ENCODE measurements at places on chromosomes 4 and X.

- no peak for DNase-seq
These were observed 195.4 kb downstream of the AFAP1 start for GRCh38 chr4:7744142-7744804.

GRCh38 chr4:11287055-11287454, 141.6 kb downstream of the HS3ST1 start:
- DNase-seq, result no peak

DNA sequence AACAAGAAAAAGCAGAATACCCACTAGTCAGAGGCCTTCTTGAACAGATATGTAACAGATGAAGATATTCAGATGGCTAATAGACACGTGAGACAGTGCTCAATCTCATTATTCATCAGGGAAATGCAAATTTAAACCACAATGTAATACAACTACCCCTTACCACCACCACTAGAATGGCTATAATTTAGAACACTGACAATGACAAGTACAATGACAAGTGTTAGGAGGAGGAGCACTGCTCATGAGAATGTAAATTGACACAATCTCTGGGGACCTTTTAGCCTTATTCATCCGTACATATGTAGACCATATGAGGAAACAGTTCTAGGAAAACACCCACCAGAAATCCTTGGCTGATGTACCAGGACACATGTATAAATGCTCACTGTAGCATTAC, 13.1 kb downstream of the ZNF81 start:
- no peak for DNase-seq

DNA sequence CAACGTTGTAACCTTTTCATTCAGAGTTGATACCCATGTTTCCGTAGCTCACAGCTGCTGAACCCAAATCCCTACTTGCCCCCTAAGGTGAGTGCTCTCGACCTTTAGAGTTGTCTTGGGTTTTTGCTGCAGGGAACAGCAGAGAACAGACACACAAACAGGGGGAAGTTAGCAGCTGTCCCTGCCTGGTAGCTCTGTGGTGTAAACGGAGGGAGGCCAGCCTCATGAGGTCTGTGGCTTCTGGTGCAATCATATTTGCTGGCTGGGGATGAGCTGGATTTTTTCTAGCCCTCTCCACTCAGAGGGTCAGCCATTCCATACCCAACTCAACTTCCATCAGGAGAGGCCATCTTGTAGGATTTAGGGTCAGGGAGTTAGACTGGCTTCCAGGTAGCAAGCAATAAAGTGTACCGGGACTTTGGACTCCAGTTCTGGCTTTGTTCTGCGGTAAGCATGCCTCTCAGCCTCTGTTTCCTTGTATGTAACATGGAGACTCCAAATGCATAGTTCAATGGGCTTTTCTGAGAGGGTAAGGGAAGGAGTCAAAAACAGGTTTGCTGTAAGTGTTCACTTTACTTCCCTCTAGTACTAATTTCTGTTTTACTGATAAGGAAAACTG, 218.9 kb downstream of the MID1IP1 start:
- DNase-seq, result no peak

DNA sequence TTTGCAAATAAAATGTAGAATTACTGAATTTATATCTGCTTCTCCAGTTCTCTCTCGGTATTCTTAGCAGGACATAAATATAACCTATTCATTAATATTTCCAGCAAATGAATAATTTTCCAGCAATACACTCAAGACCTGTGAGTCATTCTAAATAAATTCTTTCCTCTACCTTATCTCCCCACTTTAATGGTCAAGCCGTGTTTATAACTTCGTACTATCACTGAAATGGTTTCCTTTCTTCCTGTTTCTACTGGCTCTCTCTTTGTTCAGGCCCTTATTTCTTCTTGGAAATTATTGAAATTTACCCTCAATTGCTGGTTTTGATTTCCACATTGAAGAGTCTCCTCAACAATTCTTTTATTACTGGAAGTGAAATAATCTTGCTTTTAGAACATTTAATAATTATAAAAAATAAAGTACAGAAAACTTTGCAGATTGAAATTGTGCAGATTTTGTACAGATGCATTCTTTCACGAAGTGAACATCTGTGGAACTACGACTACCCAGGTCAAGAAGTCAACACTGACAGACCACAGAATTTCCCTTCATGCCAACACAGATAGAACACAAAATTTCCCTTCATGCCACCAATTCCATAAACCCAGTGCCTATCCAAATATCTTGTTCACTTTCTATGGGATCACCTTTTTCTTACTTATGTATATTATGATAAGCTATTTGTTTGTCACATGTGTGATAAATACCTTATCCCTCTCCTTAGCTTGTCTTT, 205.7 kb downstream of the FAT4 start:
- peak; percentile 4 for DNase-seq

- no peak for DNase-seq
These were observed 407.9 kb upstream of the AADAT start for GRCh38 chr4:170497689-170498088.

- peak; percentile 10 for DNase-seq
These were observed 58.2 kb downstream of the WDR17 start for GRCh38 chr4:176123710-176124407.

DNA sequence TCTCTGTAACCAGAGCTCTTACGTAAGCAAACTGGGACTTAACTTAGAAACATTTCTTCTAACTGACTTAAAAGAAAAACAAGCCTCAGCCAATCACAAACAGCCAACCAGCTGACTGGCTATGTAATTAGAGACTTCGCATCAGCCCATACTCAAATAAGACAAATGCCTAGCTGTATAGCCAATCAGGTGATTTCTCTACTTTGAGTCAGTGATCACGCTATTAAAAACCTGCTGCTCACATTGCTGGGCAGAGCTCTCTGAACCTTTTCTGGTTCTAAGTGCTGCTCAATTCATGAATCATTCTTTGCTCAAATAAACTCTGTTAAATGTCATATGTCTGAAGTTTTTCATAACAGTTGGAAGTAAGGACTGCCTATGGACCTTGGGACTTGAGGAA, 9.9 kb upstream of the SMIM10L2A start:
- peak; percentile 66 for DNase-seq

DNA sequence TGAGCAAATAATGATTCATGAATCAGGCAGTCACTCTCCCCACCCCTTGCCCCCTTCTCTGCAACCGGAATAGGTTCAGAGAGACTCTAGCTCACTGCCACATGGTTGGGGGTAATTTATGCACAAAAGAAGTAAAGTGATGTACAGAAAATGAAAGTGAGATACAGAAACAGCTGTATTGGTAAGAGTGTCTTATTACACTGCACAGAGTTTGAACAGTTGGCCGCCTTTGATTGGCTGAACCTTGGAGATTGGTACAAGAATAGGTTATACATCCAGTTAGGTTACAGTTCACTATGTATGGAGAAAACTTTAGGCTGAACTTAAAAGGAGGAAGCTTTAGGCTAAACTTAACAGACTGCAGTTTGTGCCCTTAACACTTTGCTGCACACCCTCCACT, 34.6 kb upstream of the DIAPH2 start:
- DNase-seq, result no peak

GRCh38 chrX:109485470-109486340, 3.8 kb upstream of the GUCY2F start:
- DNase-seq, result peak; percentile 74

- no peak for DNase-seq
These were observed 800.2 kb upstream of the FTHL17 start for GRCh38 chrX:31872007-31872406.

GRCh38 chr4:150862829-150863228, 152.3 kb downstream of the LRBA start:
- DNase-seq, result no peak

- DNase-seq, result no peak
These were observed 48.3 kb downstream of the CD99L2 start for GRCh38 chrX:150849996-150850720.

DNA sequence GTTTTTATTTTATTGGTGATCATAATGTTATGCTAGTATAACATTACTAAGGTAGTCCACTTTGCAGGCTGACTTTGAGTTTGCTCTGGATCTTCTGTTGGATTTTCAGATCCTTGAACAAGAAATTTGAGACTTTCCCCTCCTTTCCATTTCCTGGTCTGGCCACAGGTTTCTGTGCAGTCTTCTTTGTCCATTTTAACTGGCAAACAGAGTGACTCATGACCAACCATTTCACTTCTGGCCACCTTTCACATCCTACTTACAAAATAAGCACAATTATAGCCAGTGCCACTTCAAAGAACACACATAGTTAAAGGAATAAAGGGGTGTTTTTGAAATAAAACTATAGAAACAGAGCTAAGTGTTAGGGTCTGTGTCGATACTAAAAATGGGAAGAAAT, 8.4 kb downstream of the ANK2 start:
- peak; percentile 88 for DNase-seq

- DNase-seq, result peak; percentile 70
These were observed 355.2 kb downstream of the DCAF12L2 start for GRCh38 chrX:125810856-125811255.

- no peak for DNase-seq
These were observed 95.6 kb downstream of the STOX2 start for GRCh38 chr4:184000457-184001396.

DNA sequence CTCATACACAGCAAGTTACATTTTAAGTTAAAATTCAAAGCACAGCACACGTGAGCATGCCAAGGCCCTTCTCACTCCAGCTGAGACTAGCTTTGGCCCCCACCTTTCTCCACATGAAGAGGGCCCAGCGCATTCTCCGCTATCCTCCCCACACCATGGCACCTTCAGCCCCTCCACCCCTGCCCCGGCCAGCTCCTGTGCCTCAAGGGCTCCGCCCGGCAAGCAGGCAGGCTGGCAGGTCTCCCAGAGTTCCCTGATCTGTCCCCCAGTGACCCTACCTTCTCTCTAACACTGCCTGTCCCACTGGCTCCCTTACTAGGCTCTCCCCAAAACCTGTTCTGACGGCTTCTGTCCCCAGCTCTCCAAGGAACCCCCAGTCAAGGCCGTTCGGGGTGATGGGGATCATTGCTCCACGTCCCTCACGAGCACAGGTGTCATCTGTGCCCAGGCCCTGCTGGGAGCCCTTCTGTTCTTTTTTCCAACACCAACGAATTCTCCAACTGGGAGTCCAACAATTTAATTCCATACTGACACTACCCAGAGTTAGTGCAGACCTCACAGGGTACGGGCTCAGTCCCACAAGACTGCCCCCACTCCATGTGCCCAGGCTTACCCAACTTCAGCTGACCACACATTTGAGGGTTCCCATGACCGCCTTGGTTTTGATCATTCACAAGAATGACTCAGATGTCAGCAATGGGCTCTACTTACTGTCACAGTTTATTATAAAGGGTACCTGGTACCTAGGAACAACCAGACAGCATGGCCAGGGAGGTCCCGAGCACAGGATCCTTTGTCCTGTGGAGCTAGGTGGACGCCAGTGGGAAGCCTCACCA, 4.2 kb downstream of the LETM1 start:
- peak; percentile 33 for DNase-seq

GRCh38 chr4:107900508-107900907, 30.8 kb upstream of the CYP2U1 start:
- DNase-seq, result no peak

DNA sequence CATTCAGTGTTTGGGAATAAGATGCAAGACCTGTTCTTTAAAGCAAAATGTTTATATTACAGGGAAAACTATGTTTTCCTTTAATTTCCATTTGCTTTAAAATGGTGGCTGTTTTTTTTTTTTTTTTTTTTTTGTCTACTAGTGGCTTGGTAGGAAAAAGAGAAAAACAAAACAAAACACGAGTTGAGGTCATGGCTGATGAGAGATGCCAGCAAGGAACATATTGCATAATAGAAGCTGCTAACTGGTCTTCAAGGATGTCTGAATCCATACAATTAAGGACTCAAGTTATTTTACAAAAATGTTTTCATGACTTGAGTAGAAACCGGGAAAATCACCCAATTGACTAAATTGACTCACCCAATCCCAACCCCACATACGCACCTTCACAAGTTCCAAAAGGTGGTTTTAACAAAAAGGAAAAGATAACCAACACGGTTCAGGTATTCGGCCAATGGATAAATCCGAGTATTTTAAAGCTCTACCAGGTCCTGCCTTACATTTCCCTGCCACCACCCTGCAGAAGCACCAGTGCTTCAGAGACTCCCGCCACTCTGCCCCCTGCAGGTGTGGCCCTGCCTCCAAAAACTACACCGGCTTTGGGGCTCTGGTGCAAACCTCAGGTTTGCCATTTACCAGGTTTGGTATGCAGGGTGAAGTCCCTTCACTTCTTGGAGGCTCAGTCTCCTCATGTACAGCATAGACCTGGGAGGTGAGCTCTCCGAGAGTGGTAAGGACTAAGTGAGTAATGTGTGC, 27.1 kb downstream of the PIR start:
- DNase-seq, result no peak

DNA sequence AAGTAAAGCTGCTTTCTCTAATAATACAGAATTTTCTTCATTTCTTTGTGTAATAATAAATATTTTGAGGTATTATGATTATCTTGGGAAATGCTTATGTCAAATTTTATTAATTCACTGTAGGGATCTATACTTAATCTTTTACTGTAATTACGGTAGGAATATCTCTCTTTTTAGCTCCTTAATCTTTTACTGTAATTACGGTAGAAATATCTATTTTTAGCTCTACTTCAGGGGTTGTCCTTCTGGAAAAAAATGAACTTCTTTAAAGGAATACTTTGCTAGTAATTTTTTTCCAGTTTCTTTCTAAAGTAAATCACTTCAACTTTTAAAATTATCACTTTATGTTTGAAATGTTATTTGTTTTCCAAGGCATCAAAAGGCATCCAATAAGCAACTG, 2229.4 kb upstream of the AGA start:
- DNase-seq, result no peak
